ENCODE measurements at places on chromosomes 1 and 21.

GRCh38 chr1:156920233-156921052 is at the start of gene LRRC71:
LRRC71 (plus strand) TSS chr1:156920632; CDS start chr1:156920804, 172 bp downstream.
- DNase-seq, result no peak

DNA sequence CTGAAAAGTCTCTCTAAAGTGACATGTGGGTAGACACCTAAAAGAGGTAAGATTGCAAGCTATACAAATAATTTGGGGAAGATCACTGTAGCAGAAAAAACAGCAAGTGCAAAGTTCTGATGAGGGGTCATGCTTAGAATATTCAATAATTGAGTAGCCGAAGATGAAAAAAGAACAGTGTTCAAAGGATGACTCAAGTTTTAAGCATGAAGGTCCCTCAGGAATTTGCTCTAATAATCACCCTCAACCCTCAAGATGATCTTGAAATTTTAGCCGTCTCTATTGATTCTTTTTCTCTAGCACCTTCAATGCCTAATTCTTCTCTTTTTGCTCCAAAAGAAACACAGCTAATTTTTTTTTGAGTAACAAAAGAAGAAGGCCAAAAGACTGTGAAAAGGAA is 190.6 kb upstream of the ZNHIT6 start:
- no peak for DNase-seq

DNA sequence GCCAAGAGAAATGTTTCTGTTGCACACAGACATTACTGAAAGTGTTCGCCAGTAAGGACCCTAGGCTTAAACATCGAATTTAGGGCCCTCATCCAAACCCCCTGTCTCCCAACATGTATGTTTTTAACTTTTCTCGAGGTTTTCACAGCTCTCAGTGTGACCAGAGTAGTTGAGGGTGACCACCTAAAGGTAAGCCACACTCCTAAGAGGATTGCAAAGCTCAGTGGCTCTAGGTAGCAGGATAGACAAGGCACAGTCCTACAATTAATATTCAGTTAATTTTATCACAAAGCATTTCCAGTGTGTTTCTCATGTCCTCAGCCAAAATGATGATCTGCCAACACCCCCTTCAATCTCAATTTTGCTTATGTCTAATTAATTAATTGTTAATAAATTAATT is 695 bp upstream of the ALG14 start:
- no peak for DNase-seq

- no peak for DNase-seq
These were observed 25.9 kb upstream of the MFSD2A start for GRCh38 chr1:39928809-39929587.

DNA sequence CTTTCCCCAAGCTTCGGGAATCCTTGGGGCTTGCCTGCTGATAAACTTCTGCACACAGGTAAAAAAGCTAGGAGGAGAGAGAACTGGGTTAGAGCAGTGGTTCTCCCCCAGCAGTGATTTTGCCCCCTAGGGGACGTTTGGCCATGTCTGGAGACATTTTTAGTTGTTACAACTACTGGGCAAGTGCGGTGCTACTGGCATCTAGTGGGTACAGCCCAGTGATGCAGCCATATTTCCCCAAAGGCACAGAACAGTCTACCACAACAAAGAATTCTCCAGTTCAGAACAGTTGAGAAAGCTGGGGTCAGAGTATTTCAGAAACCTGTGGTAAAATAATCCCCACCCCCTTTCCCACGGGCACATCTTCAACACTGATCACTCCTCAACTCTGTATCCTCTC is 41.3 kb downstream of the LRRC71 start:
- DNase-seq, result no peak

- no peak for DNase-seq
These were observed 44.8 kb upstream of the POU2F1 start for GRCh38 chr1:167175901-167176300.

GRCh38 chr1:150273311-150273710 is 721 bp downstream of the C1orf54 start:
- DNase-seq, result no peak

- DNase-seq, result no peak
These were observed 27.3 kb downstream of the CAP1 start for GRCh38 chr1:40067851-40068250.

GRCh38 chr1:60245324-60245723 is 171.8 kb upstream of the C1orf87 start:
- DNase-seq, result no peak

DNA sequence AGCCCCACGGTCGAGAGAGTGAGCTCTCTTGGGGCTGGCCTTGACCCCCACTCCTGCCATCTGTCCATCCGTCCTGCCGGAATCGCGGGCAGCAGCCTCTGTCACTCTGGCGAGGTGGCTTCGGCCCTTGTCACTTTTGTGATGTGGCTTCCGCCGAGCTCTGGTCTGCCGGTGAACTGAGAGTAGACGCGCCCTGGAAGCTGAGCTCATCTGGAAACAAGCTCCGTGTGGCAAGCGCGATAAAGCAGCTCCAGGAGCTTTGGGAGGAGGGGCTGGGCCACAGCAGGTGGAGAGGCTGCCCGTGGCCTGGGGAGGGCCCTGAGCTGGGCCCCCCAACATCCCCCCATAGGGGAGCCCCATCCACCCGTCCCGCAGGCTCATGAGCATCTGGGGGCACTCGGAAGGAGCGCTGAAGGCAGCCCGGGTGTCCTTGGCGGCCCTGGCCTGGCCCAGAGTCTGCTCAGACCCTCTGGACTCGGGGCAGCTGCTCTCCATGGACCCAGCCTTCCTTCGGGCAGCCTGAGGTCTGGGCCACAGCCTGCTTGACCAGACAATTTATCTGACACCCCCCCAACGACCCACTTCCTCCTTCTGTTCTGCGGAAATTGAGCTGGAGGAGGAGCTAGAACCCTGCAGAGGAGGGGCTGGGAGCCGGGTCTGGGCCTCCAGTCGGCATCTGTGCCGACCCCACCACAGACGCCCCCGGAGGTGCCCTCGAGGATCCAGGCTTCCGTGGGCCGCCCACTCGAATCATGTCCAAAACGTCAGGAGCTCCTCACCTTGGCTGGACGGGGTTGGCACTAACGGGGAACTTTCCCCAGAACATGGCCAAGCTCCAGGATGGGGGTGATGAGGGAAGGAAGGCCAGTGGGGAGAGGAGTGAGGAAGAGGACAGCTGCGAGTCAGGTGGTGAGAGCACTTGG is 59.1 kb downstream of the SLC19A1 start:
- no peak for DNase-seq

GRCh38 chr1:34827341-34827941 is 32.1 kb downstream of the SMIM12 start:
- no peak for DNase-seq

- DNase-seq, result no peak
These were observed 510.0 kb downstream of the LTN1 start for GRCh38 chr21:28482657-28483056.

DNA sequence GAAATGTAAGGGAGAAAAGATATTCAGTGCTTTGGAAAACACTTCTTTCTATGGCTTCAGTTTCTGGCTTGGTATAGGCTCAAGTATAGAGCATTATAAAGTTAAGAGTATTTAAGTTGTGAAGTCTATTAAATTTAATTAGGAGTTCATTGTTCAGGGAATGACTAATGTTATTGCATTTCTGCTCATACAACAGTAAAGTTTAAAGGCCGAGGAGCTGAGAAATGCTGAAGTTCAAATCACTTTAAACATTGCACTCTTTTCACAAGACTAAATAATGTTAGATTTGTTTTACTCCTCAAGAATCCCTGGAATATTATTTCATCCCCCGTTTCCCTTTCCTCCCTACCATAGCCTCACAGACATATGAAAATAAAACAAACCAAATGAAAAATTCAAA is 30.1 kb downstream of the RGS5 start:
- DNase-seq, result no peak

GRCh38 chr1:8164670-8165069 is 138.6 kb upstream of the ERRFI1 start:
- no peak for DNase-seq

DNA sequence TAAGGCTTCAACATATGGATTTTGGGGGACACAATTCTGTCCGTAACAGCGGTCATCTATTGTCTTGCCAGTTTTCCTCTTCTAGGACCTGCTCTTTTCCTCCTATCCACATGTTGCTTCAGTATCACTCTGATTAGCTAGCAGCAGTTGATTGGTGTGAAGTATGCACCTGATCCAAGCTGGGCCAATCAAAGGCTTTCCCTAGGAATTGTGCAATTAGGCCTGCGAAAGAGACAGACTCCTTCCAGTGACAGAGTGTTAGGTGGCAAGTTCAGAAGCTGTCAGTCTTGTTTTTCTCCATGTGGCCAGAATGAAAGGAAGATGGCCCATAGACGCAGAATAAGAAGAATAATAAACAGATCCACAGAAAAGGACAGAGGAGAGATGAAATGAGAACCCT is 34.1 kb upstream of the IL12RB2 start:
- DNase-seq, result no peak

GRCh38 chr1:207748737-207749528 is 2.9 kb upstream of the CD46 start:
- no peak for DNase-seq

GRCh38 chr1:175219774-175220173 is 27.2 kb upstream of the KIAA0040 start:
- no peak for DNase-seq

- no peak for DNase-seq
These were observed 2.4 kb upstream of the THEM5 start for GRCh38 chr1:151855933-151856332.

- DNase-seq, result peak; percentile 17
These were observed 39.9 kb downstream of the IL6R start for GRCh38 chr1:154445040-154445472.

- DNase-seq, result peak; percentile 34
These were observed 41.7 kb downstream of the FMO4 start for GRCh38 chr1:171355727-171356126.

- DNase-seq, result no peak
These were observed 839.1 kb upstream of the ADGRL2 start for GRCh38 chr1:80961464-80962190.

DNA sequence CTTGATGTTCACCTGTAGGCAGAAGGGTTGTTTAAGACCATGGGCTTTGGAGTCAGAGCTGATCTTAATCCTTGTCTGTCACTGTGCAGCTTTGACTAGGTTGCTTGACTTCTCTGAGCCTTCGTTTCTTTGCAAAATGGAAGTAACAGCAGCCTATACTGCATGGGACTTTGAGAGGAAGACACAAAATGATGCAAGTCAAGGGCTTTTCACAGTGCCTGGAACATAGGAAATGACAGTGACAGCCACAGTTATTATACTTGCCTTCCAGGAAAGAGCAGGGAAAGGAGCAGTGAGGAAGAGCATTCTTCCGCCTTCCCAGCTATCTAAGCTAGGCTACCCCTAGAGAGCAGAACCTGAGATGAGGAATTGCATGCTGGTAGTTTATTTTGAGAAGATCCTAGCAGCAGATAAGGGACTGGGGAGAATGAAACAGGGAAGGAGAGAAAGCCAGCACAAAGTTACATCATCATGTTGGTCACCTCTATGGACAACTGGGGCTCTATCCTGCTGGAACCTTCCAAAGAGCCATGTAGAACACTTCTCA is 3.1 kb downstream of the CSF3R start:
- DNase-seq, result no peak

DNA sequence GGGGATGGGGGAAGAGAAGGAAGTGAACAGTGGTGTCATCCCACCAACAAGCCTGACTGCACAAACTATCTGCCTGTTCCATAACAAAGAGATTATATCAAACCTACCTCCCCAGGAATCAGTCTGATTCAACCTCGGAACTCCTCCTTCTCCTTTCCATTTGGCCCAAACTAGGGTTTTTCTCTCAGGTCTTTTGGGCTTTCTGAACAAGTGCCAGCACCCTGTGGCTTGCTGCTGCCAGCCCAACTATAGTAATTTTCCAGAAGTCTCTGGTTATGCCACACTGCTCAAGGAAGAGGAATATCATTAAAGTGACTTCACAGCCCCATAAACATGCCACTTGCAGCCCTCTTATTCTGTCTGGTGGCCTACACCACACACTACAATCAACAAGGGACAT is 70.5 kb downstream of the RGS7 start:
- DNase-seq, result no peak

- peak; percentile 92 for DNase-seq
These were observed 130.4 kb downstream of the SYT2 start for GRCh38 chr1:202579806-202580205.

DNA sequence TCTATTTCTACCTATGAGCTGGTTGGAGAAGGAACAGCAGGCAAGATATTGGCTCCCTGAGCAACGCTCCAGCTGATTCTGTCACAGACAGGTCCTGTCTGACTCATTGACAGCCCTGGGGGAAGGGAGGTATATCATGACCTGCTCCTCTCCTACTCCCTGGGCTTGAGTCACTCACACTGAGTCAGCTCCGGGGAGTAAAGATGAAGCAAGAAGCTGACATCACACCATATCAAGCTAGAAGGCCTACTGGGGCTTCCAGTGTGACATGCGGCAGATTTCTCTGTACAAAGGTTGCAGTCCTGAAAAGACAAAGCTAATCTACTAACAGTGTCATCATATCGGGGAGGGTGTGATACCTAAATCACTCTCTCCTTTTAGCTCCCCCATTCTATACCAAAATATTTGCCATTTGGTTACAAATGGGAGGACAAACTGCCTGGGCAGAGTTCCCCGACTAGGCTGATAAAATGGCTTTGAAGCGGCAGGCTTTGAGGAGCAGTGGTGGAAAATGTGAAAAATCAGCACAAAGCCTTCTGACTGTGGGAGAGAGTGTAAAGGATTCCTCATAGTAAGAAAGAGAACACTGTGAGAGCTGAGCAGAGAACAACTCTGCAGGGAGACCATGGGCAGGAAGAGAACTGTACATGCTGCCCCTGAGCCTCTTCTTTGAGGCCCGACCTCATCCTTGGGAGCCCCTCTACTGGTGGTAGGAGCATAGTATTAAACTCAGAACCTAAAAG is 15.5 kb downstream of the PI4KB start:
- DNase-seq, result peak; percentile 93

GRCh38 chr1:156910309-156910782 is 10.1 kb upstream of the LRRC71 start:
- DNase-seq, result no peak

DNA sequence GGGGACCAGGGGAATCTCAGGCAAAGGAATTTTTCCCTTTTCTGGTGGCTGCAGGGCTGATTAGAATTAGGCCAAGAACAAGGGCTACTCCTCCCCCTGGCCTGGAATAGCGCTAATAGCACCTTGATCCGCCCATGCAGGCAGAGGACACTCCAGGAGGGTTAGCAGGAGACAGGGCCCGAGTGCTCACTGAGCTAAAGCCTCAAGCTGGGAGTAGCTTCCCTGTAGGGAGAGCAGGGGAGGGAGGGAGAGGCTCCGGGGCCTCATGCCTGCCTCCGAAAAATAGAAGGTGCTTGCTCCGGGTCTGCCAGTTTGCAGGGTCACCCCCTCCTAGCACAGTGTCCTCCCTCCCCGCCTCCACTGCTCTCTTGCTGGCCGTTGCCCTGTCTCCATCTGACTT is 3.8 kb downstream of the PTPN7 start:
- DNase-seq, result no peak

DNA sequence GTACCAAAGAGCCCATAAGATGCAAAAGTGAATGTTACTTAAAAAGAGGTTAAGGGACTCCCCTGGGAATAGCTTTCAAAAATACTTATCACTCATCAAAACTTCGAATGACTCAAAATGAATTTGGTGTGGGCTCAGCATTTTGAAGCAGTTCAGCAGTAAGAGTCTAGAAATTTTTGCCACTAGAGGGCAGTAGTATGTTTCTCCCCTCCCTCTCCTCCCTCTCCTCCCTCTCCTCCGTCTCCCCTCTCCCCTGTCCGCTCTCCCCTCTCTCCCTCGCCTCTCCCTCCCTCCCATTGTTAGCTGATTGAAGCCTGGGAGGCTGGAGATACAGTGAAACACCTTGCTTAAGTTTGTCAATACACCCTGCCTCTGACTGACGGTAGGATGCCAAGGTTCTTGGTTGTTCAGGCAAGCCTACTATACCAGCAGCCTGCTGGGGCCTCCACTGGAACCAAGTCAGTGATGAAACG is 70.8 kb upstream of the TENT5C start:
- DNase-seq, result peak; percentile 30

GRCh38 chr1:91803123-91803522 is 82.8 kb downstream of the TGFBR3 start:
- no peak for DNase-seq

All from fibroblast of skin of left biceps (primary cell).